Osteocyte (in vitro differentiated cells): ENCODE measurements at places on chromosomes 2 and 18. TPM values are rescaled to one million over a fixed set of nuclear protein-coding genes. Genes with fewer than 3 reads are reported as not detected.

Gene ALPI
- not detected in 2 replicates for total RNA-seq

Gene REEP1
- 0.16 TPM in 1 of 2 replicates, not detected in the other for total RNA-seq

Gene CXCR2
- total RNA-seq, result not detected in 2 replicates

Gene YES1
- total RNA-seq, result 37.6 and 44.8 TPM in 2 replicates

Gene IL1R2
- total RNA-seq, result not detected in 2 replicates
